Activated naive CD4-positive, alpha-beta T cell (primary cell): ENCODE measurements at places on chromosomes 16 and 17.

DNA sequence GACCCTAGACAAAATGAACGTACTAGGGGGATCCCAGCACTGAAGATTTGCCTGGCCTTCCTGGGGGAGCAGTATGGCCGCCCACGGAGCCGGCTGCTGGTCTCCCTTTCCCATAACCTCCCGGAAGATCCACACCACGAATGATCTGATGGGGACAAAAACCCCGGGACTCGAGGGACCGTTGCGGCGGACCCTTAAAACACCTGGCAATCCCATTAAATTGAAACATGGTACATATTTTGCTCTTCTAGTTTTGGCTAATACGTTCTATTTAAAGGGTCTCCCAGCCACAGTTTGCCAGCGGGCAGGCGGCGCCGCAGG is 45.2 kb upstream of the LCMT1 start:
- DNase-seq: no peak

GRCh38 chr17:3961564-3962047 is 2.6 kb downstream of the ATP2A3 start:
- DNase-seq: no peak

DNA sequence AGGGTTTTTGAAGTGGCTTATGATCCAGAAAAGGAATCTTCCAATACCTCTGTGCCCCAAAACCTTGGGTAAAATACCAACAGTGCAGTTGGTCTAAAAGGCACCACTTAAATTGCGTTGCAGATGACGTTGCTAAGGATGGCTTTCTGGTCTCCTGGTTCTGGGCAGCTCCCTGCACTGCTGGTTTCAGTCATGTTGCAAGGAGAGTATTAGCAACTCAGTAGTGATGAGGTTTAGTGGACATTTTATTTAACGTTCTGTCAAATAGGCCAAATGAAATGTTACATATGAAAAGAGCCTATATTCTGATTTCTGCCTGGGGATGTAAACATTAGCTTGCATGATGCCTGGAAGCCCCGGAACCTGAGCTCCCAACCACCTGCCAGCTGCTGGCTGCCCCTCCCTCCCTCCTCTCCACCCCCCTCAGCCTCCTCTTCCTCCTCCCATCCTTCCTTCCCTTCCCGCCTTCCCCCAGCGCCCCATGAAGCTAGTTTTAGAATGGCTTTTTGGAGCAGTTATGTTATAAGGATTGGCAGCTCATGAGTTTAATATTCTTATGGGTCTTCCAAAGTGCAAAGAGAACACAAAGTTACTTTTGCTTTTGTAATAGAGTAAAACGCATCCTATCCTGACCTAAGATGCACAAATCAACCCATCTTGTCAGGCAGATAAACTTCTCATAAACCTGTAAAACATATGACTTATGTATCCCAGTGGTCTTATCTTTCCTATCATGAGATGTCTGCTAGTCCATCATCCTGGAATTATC is 20.7 kb downstream of the CD7 start:
- DNase-seq: no peak

DNA sequence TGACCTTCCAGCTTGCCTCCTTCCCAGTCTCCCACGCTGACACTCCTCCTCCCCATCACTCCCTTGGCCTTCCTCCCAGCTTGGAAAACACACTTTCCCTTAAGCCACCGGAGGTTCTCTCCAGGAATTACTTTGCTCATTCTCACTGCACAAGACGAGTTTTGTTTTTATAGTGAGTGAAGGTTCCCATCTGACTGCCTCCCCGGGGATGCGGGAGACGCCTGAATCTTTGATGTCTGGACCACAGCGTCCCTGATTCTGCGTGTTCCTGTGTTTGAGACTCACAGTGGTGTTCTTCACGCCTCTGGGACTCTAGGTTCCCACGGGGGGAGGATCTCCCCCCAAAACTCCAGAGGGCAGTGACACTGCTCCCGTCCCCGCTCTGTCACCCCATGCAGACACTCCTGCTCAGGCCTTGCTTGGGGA is 2.0 kb downstream of the DNAI2 start:
- no peak for DNase-seq

DNA sequence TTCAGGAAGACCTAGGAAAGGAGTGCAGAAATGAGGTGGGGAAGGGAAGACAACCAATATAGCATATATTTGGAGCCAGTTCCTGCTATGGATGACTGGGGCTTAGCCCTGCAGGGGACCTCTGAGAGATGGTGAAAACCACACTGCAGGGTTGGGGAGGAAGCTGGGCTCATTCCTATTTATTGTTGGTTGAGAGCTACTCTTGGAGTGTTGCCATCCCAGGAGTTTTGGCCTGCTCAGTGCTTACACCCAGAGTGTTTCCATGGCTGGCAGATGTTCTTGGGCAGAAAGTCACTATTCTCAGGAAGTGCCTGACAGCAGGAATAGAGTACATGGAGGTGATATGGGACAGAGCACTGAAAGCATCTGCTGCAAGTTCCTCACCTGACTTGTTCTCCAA is 145.8 kb downstream of the SPACA3 start:
- DNase-seq: no peak

GRCh38 chr17:65194670-65195334 is 57.6 kb downstream of the RGS9 start:
- DNase-seq: no peak

DNA sequence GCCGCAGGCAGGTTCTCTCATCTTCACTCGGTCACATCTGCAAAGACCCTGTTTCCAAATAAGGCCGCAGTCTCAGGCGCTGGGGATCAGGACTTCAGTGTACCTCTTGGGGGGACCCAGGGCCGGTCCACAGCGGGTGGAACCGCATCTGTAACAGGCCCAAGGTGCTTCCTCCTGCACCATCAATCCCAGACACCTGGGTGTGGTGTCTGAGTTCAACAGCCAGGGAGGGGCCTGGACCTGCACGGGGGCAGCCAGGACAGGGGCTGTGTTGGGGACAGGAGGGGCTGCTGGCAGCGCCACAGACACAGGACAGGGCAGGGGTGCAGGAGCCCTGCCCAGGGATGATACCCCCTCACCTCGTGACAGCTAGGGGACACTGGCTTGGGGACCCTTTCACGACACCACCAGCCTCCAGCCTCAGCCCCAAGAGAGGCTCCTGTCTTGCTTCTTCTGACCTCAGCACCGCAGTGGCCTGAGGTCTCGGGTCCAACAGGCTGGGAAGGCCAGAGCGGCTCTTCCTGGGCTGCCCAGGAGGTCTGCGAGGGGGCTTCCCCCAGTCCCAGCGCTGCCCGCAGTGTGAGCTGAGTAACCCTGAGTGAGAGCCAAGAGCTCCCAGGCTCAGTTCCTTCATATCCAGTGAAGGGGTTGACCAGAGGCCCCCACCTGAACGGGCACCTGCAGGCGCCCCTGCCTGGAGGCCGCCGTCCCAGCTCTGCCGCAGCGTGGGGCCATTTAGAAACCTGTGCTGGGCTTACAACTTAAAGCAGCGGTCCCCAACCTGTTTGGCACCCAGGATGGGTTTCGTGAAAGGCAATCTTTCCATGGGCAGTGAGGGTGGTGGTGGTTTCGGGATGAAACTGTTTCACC is 30.7 kb upstream of the BAHCC1 start:
- DNase-seq: no peak

GRCh38 chr16:55239723-55240122 is 84.3 kb upstream of the IRX6 start:
- no peak for DNase-seq

DNA sequence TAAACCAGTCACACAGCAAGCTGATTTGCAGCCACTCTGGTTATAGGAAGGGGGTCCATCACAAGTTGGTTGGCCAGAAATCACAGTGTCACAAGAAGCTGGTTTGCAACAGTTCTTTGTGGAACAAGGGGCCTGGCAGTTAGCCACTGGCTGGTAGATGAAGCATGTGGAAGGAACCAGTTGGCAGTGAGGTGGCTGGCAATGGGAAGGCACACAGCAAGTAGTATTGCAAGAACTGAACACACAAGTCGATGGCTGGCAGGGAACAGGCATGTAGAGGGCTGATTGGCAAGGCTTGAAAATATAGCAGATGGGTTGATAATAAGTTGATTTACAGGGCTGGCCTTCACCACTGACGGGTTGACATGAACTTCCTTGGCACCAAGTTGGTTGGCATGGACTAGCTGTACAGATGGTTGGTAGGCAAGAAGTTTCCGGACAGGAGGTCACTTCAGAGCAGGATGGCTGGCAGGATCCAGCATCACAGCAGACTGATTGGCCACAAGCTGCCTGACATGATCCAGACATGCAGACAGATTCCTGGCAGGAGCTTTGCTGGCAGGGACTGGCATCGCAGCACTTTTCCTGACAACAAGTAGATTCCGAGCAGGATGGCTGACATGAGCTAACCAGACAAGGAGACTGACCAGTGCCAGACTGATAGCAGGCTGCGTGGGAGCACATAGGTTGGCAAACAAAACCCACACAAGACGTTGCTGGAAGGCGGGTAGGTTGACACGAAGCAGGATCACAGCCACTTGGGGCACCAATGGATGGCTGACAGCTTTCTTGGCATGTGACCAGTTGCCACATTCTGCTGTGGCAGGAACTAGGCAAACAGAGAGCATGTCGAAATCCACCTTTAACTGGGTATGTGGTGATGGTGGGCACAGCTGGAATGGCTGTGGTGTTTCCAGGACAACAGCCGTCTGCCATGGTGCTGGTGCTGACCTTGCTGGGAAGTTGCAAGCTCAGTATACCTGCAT is at the start of gene KRTAP29-1:
Gene KRTAP29-1, minus strand, starts transcription at position 936 of the 986 bp plus-strand sequence. Its CDS starts 0 bp downstream, at position 936.
- no peak for DNase-seq

GRCh38 chr17:43548689-43549379 is 2.7 kb upstream of the ETV4 start:
- no peak for DNase-seq

DNA sequence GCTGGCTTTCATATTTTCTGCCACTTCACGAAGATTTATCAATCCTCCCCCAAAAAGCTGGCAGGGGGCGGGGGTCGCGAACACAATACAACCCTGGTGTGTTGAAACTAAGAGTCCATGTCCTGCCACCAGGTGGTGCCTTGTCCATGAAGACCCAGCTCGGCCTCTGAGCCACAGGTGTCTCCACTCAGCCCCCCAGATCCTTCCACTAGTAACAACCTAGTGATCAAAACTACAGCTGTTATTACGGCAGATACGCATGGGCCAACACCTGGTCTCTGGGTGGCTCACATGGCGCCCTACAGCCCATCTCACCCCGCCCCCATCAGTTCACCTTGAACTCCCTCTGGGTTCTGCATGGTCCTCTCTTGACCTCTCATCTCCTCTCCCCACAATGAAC is 27.7 kb downstream of the USP7 start:
- no peak for DNase-seq

GRCh38 chr17:82230609-82231311 is 1.9 kb downstream of the SLC16A3 start:
- DNase-seq: no peak

GRCh38 chr17:81345228-81346089 is 49.8 kb upstream of the BAHCC1 start:
- no peak for DNase-seq

DNA sequence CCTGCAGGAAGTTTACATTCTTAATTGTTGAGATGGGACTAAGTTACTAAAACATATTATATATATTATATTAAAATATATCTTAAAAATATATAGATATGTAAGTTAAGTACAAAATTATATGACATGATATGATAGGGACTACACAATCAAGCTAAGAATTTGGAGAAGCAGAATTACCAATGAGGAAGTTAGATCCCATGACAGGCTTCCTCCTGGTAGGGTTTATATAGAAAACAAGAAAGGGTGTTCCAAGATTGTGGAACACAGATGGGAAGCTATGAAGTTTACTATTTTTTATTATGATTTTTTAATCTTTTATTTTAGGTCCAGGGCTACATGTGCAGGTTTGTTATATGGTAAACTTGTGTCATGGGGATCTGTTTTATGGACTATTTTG is 260.8 kb upstream of the ZFHX3 start:
- no peak for DNase-seq

DNA sequence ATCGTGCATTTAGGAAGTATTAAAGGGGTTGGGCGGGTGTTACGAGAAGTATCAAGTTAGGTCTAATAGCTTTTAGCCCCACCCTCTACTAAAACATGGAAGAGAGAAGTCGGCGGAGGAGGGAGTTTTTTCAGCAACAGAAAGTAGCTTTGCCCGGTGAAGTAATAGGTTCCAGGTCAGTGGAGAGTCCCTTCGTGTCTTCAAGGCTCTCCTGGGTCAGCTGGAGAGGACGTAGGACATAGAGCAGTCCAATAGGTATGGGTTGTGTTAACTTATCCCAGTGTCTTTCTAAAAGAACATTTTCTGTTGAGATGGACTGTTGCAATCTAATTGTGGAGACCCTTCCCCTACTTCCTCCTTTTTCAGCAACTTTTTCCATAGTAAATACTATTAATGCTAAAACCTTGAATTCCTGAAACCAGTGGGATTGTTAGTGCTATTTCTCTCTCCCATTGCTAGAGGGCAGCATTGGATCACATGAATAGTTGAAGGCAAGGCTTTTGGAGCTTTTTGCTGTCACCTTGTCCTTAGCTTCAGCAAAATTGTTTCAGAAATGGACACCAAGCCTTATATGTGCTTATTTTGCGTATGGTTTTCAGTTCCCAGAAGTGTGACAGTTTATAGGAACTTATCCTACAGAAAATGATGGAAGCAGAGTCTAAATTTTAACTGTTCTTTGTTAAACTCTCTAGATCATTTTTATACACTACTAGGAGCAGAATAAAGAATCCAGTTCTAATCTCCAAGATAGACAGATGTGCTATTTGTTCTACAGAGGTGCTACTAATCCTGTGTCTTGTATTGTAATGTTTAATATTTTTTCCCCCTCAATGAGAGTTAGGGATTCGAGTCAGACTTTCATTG is 38.4 kb downstream of the UTP18 start:
- DNase-seq: no peak

DNA sequence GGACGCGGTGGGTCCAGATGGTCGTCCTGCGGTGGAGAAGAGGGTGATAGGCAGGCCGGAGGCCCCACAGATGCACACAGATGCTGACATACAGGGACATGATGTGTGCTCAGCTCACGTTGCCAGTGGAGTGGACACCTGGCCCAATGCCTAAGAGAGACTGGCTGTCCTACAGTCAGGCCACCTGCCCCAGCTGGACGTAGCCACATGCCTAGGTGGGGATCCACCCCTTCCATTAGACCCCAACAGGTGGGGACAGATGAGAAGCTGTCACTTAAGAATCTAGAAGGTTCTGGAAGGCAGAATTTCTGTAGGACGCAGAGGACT is 117.6 kb upstream of the ZNF750 start:
- DNase-seq: no peak
